Stimulated activated CD4-positive, alpha-beta T cell treated with anti-CD3 and anti-CD28 coated beads, Interleukin-15, amount 100 ng/mL, for 24 hours (primary cell): ENCODE measurements at places on chromosomes 6 and 20.
A peak's percentile ranks its signal among the peaks of the same experiment; 100 is the strongest.

DNA sequence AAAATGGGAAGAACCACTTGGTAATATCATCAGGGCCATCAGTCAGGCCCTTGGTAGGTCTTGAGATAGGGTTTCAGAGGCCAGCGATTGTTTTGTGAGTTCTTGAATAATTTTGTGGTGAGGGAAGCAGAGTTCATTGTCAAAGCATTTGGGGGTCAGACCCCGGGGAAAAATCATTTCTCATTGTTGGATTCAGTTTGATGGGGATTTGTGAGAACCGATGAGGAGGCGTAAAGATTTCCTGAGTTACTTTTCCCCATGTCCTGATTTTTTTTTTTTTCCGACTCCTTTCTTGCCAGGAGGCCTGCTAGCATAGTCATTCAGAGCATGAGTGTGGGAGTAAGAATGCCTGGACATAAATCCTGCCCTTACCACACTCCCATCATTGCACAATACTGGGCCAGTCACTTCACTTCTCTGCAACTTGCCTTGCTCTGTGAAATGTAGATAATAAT, 60.3 kb downstream of the TSHZ2 start:
- DNase-seq: no peak

DNA sequence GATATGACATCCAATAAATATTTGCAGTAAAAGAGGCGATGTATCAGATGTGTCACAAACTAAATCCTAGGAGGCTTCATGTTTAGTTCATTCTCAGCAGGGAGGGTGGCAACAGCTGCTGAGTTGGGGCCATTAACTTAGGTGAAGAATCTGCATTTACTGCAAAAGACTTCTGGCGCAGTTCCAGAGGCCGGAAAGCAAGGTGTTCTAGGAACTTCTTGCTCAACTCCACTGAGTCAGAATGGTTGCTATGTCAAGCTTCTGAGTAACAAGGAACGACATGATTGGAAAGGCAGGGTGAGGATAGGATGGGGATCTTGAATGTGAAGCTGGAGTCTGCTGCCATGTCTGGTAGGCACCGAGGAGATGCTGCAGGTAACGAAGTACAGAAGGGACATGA, 11.7 kb downstream of the ADNP start:
- DNase-seq: peak; percentile 16

DNA sequence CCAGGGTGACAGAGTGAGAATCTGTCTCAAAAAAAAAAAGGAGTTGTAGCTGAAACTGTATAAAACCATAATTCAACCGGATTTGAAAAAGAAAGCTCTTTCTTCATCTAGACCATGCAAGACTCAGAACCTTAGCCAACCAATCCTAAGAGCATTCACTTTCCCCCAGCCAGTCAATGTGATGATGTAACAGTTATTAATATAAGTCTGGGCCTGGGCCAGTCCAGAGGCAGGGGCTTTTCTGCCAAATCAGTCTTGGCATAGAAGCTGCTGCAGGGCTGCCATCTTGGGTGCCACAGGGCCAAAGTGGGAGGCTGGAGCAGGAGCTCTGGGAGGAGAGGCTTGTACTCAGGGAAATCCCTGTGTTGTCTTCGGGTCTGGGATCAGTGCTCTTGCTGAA, 288.4 kb downstream of the CLIC5 start:
- no peak for DNase-seq

- DNase-seq: peak; percentile 93
Measured at GRCh38 chr6:44245912-44246662, 814 bp upstream of the HSP90AB1 start.

DNA sequence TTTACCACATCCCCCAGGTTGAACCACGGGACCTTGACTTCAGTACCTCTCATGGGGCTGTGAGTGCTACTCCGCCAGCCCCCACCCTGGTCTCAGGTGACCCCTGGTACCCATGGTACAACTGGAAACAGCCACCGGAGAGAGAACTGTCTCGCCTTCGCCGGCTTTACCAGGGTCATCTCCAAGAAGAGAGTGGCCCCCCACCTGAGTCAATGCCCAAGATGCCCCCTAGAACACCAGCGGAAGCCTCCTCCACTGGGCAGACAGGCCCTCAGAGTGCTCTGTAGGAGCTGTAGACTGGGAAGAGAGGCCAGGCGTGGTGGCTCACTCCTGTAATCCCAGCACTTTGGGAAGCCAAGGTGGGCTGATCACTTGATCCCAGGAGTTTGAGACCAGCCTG, 1.2 kb upstream of the ATAT1 start:
- no peak for DNase-seq

GRCh38 chr6:170225852-170226417, 64.9 kb downstream of the DLL1 start:
- no peak for DNase-seq
